ENCODE measurements at places on chromosomes 3 and 15.

DNA sequence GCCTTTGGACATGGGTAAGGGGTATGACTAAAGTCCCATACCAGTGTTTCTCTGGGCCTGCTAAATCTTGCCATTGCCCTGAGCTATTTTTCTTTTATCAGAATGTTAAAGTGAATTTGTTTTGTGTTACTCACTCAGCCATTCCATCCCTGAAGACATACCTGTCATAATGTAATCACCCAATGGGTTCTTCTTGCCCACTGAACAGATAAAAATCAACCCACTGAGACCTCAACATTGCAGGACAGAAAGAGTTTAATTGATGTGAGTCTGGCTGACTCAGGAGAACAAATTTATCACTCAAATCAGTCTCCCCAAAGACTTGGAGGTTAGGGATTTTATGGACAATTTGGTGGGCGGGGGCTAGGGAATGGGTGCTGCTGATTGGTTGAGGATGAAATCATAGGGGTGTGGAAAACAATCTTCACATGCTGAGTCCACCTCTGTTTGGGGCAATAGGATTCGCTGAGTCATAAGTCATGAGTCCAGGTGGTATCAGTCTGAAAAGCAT, 47.4 kb downstream of the ILDR1 start:
- no peak for DNase-seq

DNA sequence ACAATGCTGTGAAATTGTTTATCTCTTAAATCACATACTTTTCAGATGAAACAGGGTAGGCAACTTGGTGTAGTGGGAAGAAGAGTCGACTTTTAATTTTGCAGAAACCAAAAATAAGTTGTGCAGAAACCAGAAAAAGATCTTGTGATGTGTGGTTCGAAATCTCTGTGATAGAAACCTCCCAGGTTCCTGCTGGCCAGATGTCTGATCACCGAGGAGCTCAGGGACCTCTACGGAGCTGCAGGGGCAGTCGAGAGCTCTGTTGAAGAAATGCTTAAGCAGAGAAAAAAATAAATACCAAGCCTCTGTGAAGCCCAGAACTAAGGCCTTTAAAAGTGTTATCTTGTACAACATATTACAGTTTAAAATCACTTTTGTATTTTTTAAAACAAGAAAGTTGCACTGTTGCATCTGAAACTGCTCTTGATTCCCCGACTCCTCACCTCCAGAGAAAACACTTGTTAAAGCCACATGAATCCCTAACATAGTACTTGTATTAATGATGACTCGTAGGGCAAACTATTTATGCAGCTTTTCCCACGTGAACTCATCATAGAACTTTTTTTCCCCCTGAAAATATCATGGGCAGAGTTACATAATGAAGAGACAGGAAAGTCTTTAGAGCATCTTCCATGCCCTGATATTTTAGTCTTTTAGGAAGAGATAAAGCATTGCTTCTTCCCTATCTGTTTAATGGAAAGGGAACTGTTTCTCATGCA, 51.3 kb downstream of the CCK start:
- DNase-seq: no peak

GRCh38 chr3:123119802-123120201, 53.0 kb downstream of the PDIA5 start:
- no peak for DNase-seq

GRCh38 chr15:74135041-74135565, 4.7 kb downstream of the ISLR2 start:
- DNase-seq: no peak

DNA sequence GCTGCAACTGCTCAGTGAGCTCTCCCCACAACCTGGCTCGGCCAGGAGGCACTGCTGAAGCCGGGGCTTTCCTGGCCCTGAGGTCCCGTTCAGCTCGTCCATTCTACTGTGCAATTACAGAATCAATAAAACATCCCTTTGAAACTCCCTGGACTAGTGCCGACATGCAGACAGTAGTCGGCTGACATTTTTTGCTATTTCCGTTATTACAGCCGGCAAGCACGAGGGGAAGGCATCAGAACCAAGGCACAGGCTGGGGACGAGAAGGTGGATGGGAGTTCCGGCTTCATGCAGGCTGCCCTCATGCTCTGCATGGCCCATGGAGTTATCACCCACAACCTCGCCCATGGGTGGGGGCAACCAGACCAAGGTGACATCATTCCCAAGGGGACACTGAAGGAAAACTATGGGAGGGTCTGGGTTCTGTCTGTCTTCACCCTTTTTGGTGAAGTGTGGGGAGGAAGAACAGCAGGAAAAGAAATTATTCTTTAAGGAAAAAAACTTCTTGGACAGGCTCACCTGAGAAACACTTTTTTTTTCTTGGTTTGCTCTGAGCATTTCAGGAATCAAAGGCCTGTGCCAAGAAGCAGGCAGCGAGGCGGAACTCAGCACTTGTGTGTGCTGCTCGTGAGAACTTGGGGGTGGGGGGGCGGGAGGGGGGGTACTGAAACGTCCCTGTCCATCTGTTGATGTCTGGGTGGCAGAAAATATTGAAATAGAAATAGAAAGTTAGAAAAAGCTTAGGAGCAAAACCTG, 154.5 kb downstream of the FOXP1 start:
- DNase-seq: no peak

- no peak for DNase-seq
Observed at GRCh38 chr3:27861046-27862036, 139.2 kb upstream of the EOMES start.

- DNase-seq: no peak
Observed at GRCh38 chr15:85430406-85431204, 50.2 kb downstream of the AKAP13 start.

- DNase-seq: no peak
Observed at GRCh38 chr3:188400494-188401243, 246.7 kb downstream of the LPP start.

GRCh38 chr3:196691386-196691785, 20.7 kb downstream of the CEP19 start:
- DNase-seq: no peak

GRCh38 chr3:126654571-126655383, at the start of gene TXNRD3:
Gene TXNRD3 (minus strand): TSS chr3:126655124.
- peak; percentile 73 for DNase-seq

GRCh38 chr3:116256843-116257485, 188.3 kb downstream of the LSAMP start:
- no peak for DNase-seq

DNA sequence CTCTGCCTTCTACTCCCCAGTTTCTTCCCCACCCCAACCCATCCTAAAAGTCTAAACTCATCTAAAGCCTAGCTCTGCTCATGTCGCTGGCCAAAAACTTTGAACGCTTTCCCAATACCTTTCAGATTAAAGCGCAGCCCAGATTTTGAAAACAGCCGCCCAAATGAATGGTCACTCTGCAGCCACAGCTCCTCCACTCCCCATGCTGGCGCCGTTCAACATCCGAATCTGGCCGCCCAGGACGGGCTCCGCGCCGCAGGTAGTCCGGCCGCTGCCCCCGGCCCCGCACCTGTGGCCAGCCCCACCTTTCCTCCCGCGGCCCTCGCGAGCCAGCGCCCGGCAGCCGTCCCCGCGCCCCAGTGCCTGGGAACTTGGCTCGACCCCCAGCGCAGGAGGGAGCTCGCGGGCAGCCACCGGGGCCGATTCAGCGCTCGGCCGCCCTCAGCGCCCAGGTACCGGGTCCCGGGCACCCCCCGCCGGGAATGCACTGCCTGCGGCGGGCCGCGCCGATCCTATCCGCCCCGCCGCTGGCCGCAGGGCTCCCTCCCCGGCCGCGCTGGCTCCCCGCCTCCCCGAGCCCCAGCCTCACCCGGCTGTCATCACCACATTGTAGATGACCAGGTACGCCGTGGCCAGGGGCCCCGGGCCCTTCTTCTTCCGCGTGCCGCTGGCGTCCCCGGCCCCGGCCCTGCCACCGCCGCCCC, 417 bp downstream of the HACD2 start:
- DNase-seq: no peak

DNA sequence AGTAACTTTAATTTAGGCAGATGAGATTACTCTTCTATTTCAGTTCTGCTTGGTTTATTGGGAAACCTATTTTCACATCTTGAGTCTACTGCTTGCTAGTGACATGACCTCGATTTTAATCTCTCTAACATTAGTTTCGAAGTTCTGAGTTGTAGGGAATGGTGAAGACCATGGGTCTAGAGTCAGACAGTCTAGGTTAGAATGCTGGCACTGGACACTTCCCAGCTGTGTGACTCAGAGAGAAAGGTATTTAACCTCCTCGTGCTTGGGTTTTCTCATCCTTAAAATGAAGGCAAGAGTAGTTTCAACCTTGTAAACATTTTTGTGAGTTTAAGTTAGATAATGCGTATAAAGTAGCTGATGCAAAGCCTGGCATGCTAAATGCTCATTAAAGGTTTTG, 422.1 kb downstream of the GRM7 start:
- no peak for DNase-seq

GRCh38 chr15:83352119-83352518, 67.7 kb upstream of the BNC1 start:
- no peak for DNase-seq

DNA sequence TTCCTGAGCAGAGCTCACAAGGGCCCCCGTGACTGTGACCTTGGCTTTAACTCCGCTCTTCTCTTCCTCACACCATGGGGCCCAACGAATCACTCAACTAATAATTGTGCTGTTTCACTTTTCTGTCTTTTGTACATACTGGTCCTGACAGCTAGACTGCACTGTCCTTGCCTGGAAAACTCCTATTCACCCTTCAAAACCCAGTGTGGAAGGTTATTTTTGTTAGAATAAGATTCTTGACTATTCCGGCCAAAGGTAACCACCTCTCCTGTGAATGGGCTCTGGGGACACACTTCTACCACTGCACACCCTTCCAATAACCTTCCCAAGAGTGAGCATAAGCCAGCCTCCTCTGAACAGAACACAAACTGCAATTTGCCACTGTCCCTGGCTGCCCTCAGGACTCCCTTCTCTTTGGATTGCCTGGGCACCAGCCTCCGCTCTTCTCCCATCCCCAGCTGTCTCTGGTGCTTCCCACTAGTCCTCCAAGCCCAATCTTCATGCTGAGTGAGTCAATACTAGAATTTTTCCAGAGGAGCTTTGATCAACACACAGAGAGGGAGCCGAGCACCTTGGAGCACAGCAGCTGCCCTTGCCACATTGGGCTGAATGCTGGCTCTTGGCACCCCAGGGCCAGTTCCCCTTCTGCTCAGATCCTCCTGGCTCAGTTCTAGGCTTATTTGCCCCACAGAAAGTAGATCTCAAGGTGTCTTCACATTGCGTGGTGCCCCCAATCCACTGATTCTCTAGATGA, 2.1 kb downstream of the SCN5A start:
- no peak for DNase-seq

GRCh38 chr3:45914362-45915058, 28.2 kb downstream of the CCR9 start:
- no peak for DNase-seq

DNA sequence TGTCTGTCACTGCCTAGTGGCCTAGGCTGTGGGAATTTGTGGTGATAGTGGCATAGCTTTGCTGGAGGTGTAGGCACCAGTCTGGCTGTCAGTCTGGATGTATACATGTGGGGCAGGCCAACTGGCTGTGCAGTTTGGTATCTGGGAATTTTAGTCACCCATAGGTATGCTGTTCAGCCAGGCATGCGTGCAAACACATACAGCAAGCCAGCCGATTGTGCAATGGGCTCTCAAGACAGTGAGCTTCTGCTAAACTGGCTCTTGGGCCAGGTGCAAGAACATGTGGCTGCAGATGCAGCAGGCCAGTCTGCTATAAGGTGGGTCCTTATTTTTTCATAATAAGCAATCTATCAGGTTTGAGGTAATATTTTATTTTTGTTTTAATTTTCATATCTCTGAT, 87.1 kb upstream of the PLSCR5 start:
- no peak for DNase-seq

DNA sequence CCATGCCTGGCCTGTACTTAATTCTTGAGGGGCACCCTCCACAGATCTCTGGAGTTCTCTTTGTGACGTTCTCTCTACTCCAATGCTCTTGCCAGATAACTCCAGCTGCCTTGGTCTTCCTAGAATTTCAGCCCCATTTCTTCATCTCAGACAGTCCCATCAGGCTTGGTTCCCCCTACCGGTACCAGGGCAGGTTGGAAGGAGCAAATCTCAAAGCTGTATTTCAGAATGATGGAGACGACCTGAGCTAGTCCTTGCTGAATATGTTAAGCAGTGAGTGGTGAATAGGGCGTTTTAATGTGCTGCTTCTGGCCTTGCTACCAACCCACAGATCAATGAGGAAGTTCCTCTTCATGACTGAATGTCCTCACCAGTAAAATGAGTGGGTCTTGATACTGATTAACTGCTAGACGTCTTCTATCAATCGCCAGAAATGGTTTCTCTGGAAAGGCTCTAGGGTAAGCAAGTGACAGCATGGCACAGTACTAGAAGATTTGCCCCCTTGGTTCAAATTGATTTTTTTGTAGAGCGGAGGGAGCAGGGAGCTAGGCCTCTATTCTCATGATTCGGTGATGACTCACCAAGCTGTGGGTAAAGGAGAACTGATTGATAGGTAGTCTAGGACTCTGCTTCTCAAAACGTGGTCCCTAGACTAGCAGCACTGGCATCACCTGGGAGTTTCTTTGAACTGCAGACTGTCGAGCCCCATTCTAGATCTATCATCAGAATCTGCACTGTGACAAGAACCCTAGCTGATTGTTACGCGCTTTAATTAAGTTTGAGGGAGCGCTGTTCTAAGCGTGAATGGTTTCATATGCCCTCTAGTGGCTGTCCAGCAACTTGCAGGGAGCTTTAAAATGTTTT, 67.8 kb downstream of the UBP1 start:
- DNase-seq: no peak

GRCh38 chr15:98651581-98652220, 3.4 kb downstream of the IGF1R start:
- DNase-seq: no peak

DNA sequence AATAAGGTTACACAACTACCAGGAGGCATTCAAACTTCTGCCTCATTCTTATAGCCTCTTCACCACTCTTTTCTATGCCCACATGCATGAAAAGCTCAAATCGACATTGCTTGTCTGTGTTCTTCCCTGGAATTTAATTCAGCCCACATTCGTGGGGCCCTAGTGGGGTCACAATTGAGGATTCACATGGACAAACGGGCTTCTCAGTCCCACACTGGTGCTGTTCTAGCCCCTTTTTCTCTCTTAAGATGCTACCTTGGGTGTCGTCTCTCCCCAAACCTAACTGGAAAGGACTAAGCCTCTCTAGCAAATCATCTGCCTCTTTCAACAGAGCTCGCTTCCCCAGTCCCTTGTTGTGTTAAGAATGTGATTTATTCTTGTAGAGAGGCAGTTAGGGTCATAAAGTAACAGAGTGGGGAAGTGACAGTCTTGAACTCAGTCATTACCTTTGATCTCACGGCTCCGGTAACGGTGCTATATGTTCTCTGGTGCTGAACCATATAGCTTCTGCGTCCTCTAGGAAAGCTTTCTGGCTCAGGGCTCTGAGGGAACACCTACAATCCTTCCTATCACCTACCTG, 4.9 kb downstream of the LPP start:
- DNase-seq: no peak

All from stimulated activated CD4-positive, alpha-beta T cell treated with anti-CD3 and anti-CD28 coated beads, Interleukin-1b, Interleukin-23, amount 100 ng/mL, for 1 hour (primary cell).